ENCODE measurements at places on chromosomes 1 and 21. TPM values are rescaled to one million over a fixed set of nuclear protein-coding genes. Genes with fewer than 3 reads are reported as not detected.

ZC3H12A gene
- 5.4 TPM for total RNA-seq

- no peak for DNase-seq
These were observed 785.1 kb upstream of the ADGRL4 start for GRCh38 chr1:79791488-79792218.

GPR37L1 gene
- not detected for total RNA-seq

HMCN1 gene
- total RNA-seq, result 3.0 TPM

DNA sequence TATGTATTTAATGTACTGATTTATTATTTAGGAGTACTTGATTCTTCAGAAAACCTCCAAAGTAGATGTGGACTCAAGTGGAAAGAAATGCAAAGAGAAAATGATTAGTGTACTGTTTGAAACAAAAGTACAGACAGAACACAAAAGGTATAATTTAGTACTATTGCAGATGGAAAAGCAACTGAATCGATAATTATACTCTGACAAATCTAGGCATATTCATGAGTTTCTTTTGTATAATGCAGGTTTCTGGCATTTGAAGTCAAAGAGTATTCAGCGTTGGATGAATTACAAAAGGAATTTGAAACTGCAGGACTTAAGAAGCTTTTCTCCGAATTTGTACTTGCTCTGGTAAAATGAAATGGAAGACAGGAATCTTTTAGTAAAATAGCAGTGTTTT is 12.5 kb downstream of the RWDD3 start:
- DNase-seq, result no peak

DNA sequence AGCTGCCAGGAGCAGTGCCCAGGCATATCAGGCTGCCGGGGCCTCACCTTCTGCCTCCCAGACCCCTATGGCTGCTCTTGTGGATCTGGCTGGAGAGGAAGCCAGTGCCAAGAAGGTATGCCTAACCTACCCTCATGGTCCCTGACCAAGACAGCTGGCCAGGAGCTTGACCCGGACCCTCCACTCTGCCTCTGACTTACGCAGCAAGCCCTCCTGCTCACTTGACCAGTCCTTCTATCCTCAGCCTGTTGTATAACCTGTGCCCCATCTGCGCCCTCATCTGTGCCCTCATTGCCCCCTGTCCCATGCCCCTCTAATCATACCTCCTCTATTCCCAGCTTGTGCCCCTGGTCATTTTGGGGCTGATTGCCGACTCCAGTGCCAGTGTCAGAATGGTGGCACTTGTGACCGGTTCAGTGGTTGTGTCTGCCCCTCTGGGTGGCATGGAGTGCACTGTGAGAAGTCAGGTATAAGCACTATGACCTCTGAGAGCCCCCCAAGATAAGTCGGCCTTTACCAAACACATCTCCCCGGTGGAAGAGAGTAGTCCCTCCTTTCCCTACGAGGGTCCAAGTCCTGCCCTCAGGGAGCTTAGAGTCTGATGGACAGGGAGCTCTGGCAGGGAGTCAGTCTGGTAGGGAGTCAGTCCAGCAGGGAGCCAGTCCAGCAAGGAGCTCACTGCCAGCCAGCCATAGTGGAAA is 6.8 kb downstream of the TIE1 start:
- DNase-seq, result no peak

LEFTY2 gene
- 13.2 TPM for total RNA-seq

- peak; percentile 90 for DNase-seq
These were observed 32.2 kb upstream of the EPB41 start for GRCh38 chr1:28882009-28882628.

SUSD4 gene
- 49.3 TPM for total RNA-seq

- no peak for DNase-seq
These were observed 176.8 kb upstream of the SYT6 start for GRCh38 chr1:114330451-114330983.

GRCh38 chr1:16324456-16324890 is 27.8 kb downstream of the FBXO42 start:
- DNase-seq, result no peak

SLC5A9 gene
- total RNA-seq, result not detected

DNA sequence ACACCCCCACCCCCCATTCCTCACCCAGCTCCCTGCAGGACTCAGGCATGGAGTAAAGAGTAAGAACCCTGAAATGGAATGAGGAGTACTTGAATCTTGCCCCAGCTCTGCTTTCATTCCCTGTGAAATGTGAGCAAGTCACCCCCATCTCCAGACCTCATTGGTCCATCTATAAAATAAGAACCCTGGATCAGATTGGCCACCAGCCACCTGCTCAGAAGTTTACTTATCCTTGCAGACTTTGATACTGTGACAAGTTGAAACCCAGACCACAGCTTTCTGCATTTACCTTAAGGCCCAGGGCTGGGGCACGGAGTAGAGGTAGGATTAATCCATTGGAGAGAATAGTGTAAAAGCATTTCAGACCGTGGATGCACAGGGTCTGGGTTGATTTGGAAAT is 2.2 kb downstream of the KISS1 start:
- DNase-seq, result no peak

BCL10 gene
- total RNA-seq, result 18.5 TPM

DNA sequence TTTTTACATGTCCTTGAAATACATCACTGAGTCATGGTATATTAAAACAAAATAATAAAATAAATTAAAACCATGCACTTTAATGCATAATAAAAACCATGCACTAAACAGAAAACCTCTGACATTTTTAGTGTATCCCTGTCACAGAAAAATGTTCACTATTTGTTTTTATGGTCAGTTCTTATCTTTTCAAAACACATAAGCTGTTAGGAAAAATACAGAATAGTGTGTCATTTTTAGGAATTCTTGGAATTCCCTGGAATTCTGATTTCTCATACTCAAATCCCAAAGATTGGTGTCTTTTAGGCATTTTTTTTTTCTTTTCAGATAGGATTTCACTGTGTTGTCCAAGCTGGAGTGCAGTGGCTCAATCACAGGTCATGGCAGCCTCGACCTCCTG is 25.1 kb upstream of the TINAGL1 start:
- no peak for DNase-seq

HEYL gene
- total RNA-seq, result 12.2 TPM

DNA sequence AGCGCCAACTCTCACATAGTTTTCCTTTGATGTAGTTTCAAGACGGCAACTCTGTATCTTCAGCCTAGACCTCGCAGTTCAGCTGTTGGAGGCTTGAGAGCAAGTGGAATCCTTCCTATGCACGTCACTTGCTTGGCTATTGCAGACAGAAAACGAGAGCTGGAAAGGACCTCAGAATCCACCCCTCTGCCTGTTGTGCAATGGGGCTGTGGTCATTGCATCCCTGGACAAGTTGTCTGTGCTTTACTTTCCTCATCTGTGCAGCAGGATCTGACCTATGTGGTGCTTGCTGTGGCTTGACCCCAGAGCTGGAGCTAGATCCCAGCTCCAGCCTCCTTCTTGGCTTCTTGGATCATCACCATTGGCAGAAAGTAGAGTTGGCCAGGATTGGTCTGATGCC is 50.0 kb upstream of the IGSF21 start:
- DNase-seq, result no peak

GRCh38 chr1:45868861-45869260 is 65.4 kb downstream of the MAST2 start:
- no peak for DNase-seq

GRCh38 chr1:201849372-201850052 is 20.6 kb downstream of the IPO9 start:
- DNase-seq, result no peak

PPCS gene
- total RNA-seq, result 40.0 TPM

GRCh38 chr1:82299656-82300055 is 498.9 kb downstream of the ADGRL2 start:
- DNase-seq, result no peak

KRTAP19-1 gene
- not detected for total RNA-seq

GRCh38 chr1:15836772-15837669 is 10.5 kb upstream of the SPEN start:
- DNase-seq, result peak; percentile 58

DNA sequence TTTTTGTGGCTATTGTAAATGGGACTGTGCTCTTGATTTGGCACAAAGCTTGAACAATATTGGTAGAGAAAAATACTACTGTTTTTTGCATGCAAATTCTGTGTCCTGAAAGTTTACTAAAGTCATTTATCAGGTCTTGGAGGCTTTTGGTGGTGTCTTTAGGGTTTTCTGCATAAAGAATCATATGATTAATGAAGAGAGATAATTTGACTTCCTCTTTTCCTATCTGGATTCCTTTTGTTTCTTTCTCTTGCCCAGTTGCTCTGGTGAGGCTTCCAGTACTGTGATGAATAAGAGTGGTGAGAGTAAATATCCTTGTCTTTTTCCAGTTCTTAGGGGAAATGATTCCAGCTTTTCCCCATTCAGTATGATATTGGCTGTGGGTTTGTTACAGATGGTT is 1166.7 kb downstream of the NCAM2 start:
- DNase-seq, result no peak

- DNase-seq, result no peak
These were observed 102.0 kb downstream of the KIF14 start for GRCh38 chr1:200518524-200518923.

GRCh38 chr1:230149751-230150584 is 82.9 kb downstream of the GALNT2 start:
- DNase-seq, result no peak

DNA sequence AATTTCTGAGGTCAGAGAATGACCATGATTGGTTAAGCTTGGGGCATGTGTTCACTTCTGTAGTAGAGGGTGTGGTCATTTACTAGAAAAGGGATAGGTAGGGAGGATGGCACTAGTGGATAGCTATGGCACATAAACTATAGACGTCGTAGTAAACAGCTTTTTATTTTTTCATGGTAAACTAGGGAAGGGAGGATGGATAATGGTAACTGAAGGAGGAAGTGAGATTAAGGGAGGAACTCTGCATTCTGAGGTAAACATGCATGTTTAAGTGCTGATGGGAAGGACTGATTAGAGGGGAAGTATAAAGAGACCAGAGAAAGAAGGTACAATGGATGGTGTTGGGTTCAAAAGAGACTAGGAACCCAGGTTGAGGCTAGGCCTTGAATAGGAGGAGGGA is 26.9 kb downstream of the PTGS2 start:
- DNase-seq, result no peak

DNA sequence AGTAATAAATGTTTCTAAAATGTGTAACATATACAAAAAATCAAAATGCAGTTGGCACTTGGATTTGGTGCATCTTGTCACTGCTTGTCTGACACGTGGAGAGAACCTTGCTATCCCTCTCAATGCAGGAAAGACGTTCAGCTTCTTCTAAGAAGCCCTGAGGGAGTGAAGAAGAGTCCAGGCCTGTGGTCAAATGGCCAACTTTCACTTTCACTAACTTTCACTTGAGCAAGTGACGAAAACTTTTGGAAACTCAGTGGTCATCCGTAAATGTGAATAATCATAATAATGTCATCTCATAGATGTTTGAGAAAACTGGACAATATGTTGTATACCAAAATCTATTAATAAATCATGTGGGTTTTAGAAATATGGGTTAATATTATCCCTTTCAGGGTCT is 61.9 kb downstream of the ERG start:
- DNase-seq, result no peak

DNA sequence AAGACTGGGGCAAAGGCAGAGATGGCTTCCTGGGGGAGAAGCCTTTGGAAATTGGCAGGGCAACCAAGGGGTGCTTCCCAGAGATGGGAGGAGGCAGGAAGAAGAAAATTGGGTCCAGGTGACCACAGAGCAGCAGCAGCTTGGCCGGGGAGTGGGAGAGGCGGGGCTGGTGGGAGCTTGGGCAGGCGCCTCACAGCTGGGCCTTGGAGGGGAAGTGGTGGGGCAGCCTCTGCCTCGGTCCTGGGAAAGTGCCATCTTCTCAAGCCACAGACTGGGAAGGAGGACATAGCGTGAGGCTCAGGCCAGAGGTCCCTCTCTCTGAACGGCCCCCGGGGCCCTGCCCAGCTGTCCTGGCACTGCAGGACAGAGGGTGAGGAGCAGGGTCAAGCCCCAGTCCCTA is 24.0 kb upstream of the WASF2 start:
- DNase-seq, result no peak

- no peak for DNase-seq
These were observed 16.1 kb downstream of the RBM15 start for GRCh38 chr1:110355321-110355720.

PRUNE1 gene
- 22.9 TPM for total RNA-seq

DNA sequence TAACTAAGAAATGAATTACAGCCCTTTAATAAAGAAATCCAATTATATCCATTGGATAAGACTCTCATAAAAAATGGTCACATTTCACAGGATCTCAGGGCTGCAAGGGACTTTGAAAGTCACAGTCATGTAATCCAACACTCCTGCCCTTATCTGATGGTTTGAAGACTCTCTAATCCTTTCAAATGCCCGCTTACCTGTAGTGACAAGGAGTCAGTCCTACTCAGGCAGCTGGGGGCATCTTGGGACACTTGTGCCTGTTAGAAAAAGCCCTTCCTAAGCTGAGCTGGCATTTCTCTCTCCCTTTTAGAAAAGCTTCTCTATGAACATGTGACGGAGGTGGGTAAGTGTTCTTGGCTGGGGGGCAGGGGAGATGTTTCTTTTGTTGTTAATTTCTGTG is 11.0 kb upstream of the ZNF691 start:
- no peak for DNase-seq

NEXN gene
- 3.1 TPM for total RNA-seq

GRCh38 chr21:42037943-42038342 is 27.8 kb upstream of the ZBTB21 start:
- no peak for DNase-seq

DNA sequence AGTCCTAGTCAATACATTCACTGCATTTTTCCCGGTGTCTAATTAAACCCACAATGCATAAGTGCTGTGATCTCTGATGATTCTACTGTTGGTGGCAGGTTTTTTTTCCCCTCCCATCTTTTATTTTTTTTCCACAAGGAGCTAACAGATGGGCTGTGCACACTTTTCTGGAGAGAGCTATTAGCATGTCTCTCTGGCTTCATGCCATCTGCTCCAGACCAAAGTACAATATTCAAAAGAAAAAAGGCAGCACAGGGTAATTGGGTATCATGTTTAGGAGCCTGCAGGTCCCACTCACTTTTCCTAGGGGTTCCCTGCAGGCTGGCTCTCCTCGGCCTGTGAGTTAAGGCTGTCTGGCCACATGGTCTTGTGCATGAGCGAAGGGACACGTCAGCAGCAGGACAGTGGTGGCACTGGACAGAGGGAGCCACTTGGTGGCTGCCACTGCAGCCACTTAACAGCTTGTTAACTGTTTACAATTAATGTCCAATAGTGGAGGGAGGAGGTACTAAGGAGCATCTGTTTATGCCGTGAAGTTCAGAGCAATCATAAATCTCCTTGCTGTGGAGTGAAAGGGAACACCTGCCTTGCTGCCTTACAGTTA is 53.5 kb upstream of the C8B start:
- DNase-seq, result no peak

GRCh38 chr1:938088-938683 is 14.5 kb downstream of the SAMD11 start:
- DNase-seq, result no peak

Data from ovary (tissue), 10 donors.